ENCODE measurements at places on chromosomes 7 and 10.

DNA sequence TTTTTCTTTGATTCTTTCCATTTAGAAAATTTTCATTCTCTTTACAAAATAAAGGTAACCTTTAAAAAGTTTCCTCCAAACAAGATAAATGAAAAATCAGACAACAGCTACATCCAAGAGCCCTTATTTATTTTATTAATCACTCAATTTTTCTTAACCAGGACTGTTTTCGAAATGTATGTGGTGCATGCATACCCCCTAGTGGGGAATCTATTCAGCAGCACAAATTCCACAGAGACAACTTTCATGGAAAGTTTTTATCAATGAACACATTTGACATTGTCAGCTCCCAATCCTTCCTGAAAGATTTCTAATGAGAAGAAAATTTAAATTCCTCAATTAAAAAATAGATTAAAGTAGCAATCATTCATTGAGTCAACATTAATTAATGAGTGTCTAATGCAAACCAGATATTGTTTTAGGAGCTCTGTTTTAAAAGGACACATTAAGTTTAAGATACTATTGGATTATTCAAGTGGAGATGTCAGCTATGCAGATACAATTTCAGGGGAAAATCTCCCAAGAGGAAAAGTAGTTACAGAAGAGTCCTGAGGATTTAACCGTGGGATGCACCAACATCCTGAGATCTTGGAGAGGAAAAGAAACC, 5.2 kb upstream of the HTR7 start:
- no peak for DNase-seq

GRCh38 chr10:31819391-31819820, 109.2 kb downstream of the ARHGAP12 start:
- no peak for DNase-seq

DNA sequence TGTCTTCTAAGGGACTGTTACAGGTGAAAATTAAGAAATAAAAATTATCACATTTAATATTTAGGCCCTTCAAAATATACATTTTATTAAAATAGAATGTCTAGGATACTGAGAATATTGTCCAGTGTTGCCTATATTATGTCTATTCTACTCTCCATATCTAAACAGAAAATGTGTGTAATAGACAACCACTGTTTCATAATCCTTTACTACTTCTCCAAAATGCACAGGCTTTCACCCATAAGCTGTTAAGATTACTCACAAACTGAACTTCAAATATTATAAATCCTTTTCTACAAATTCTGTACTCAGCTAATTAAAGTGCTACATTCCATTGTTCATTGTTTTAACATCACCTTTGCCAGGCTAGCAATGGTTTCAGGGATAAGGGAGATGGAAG, 56.7 kb upstream of the TFEC start:
- DNase-seq, result no peak

GRCh38 chr10:69468751-69469089, 17.5 kb downstream of the TSPAN15 start:
- no peak for DNase-seq

DNA sequence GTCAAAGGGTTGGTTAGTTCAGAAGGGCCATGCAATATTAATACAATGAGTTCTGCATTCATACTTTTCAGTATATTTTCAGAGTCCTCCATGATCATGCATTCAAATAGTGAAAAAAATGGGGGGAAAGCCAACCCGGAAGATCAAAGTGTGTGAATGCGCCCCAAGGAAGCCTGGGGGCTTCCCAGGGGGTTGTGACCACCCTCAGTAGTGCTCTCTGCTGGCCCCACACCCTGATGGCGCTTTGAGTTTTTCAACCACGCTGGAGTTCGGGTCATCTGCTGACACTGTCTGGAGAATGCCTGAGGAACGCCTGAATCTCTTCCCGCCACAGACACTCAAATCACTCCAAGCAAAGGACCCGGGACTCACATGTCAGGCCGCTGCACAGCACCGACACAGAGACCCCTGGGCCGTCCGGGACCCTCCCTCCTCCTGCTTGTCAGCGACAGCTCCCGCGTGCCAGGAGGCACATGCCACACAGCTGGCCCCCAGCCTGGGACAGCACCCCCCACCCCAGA, 1.0 kb downstream of the TNS3 start:
- DNase-seq, result no peak

DNA sequence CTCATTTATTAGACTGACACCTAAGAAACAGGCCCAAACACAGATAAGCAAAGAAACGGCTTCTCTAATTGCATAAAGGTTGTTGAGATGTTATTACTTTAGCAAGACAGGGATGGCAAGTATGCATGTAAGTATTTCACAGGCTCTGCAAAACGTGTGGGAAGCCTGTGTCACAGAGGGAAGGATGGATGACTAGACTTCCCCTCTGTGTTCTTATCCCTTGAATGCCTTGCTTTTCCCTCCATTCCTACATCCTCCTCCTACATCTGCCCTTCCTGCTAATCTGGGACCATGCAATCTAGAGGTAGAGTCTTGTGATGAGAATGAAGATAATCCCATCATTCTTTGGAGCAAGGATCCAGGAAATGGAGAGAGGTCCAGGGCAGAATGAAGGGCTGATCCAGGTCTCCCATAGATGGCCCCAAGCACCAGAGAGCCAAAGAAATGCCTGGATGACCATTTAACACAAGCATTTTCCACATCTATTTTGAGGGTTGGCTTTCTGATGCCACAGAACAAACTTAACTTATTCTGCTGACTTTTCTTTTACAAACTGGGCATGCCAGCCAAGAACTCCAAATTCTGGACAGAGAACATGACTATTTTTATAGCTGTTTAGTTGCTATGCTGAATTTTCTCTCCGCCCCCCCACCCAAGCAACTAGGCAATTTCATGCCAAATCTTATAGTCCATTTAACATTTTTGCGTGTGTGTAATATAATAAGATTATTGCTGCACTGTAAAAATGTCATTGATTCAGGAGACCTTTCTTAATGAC, 48.1 kb downstream of the NRP1 start:
- no peak for DNase-seq

- DNase-seq, result no peak
Observed at GRCh38 chr7:40673285-40673684, 538.5 kb downstream of the SUGCT start.

GRCh38 chr7:27107391-27108381, 5.2 kb upstream of the HOXA2 start:
- no peak for DNase-seq

- no peak for DNase-seq
Observed at GRCh38 chr7:124155432-124156022, 122.7 kb upstream of the TMEM229A start.

DNA sequence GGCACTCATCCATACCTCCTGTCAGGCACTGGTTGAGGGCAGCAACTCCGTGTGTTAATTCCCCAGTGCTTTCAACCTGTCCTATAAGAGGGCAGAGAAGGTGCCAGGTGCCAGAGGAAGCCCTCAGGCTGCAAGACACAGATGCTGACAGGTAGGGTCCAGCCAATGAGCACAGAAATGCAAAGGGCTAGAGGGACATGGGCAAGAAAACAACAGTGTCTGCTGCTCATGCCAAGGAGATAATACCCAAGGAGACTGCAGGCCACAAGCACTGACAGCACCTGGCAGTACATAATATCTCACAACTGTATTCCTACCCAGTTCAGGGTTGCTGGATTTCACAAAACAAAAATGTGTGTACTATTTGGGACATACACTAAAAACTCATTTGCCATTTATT, 38.4 kb upstream of the TM9SF3 start:
- DNase-seq, result no peak

GRCh38 chr10:28587970-28588290, 55.0 kb downstream of the WAC start:
- DNase-seq, result no peak

DNA sequence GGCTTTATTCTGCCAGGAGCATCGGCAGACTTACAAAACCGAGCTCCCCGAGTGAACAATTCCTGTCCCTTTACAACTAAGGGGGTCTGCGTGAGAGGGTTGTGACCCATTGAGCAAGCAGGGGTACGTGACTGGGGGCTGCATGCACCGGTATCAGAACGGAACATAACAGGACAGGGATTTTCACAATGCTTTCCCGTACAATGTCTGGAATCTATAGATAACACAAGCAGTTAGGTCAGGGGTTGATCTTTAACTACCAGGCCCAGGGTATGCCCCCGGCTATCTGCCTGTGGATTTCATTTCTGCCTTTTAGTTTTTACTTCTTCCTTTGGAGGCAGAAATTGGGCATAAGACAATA, 38.1 kb upstream of the GSDME start:
- no peak for DNase-seq

- no peak for DNase-seq
Observed at GRCh38 chr7:46024263-46024916, 103.3 kb upstream of the IGFBP3 start.

- DNase-seq, result no peak
Observed at GRCh38 chr7:103996017-103996551, 6.6 kb upstream of the RELN start.

- DNase-seq, result no peak
Observed at GRCh38 chr10:75202321-75203045, 8.1 kb upstream of the VDAC2 start.

GRCh38 chr10:6044751-6045313, 17.3 kb downstream of the IL2RA start:
- DNase-seq, result no peak

- no peak for DNase-seq
Observed at GRCh38 chr10:44437840-44438511, 53.1 kb upstream of the CXCL12 start.

DNA sequence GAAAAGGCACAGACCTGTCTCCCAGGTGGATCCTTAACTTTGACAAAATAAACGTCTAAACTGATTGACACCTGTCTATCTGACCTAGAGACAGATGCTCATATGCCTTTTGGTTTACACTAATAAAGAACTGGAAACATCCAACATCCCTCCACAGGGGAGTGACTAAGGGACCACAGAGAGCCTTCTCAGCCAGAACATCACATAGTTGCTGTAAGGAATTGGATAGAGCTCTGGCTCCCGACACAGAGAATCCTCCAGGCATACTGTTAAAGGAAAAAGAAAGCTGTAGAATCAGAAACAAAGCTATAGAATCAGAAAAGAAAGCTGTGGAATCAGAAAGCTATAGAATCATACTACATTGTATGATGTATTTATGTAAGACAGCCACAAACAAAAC, 258.8 kb downstream of the STK31 start:
- DNase-seq, result no peak

DNA sequence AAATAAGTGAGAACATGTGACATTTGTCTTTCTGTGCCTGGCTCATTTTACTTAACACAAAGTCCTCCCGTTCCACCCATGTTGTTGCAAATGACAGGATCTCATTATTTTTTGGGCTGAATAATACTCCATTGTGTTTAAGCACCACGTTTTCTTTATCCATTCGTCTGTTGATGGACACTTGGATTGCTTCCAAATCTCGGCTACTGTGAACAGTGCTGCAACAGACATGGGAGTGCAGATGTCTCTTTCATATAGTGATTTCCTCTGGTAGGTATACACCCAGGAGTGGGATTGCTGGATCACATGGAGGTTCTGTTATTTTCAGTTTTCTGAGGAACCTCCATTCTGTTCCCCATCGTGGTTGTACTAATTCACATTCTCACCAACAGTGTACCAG, 264.4 kb upstream of the GALNT17 start:
- DNase-seq, result no peak

GRCh38 chr10:78972160-78972946, 96.4 kb upstream of the ZMIZ1 start:
- DNase-seq, result no peak

GRCh38 chr7:127322351-127322750, 69.6 kb upstream of the GRM8 start:
- DNase-seq, result peak; percentile 12

GRCh38 chr7:45919231-45919784, 1.8 kb downstream of the IGFBP3 start:
- no peak for DNase-seq

- no peak for DNase-seq
Observed at GRCh38 chr10:3167611-3168330, 4.8 kb downstream of the PITRM1 start.

DNA sequence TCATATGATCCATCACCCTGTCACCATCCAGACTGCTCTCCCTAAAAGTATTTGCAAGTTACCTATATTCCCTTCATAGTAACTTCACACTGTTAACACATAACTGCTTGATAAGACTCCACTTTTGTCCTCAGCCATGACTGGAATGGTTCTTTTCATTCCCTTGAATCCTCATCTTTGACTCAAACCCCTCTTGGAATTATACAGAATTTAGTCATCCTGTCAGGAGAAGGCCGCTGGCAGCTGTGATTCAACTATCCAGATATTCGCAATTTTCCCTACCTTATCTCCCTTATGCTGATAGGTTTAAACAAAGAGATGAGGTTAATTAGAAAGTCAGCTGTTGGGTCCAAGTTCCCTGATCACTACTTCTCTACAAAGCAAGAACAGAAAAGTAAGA, 143.0 kb upstream of the HPS1 start:
- no peak for DNase-seq

GRCh38 chr10:99412099-99412498, 18.3 kb downstream of the GOT1 start:
- no peak for DNase-seq

- DNase-seq, result no peak
Observed at GRCh38 chr10:79293841-79294581, 53.3 kb upstream of the PPIF start.

DNA sequence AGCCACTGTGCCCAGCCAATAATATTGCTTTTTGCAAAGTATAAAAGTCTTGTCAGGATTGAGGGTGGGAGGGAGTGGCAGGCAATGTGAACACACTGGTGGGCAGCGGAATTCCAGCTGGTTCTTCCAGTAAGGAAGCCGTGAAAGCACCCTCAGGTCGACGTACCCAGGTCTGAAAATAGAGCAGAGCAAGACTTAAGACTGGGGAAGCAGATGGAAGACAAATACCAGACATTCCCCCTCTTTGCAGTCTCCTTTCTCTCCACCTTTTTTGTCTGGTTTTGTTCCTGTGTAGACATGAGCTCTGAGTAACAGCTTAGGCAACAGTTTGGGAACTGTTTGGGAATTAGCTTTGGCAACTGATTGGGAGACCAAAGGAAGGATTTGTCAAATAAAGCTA, 17.6 kb upstream of the CSTF2T start:
- no peak for DNase-seq

DNA sequence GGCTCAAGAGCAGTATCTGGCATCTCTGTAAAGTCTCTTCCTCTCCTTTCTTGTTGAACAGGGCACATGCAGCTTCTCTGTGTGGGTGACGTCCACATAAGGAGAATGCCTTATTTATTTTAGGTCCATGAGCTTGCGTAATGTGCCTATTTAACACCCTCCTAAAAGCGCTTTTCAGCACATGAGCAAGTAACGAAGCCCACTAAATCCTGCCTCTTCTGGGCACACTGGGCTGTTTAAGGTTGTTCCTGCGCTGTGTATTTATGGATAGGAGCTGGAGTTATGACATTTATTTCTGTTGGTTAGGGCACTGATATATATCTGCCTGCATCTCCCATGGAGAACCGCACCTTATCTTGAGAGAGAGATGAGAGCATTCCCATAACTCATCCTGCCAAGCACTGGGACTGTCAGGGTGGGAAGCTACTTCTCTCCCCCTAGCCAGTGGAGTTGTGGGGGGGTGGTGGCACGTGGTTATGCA, 76.1 kb downstream of the LRRC4 start:
- no peak for DNase-seq
